ELR (cell line): ENCODE measurements at places on chromosomes 2 and 18.

GRCh38 chr2:69384618-69385081, 2.4 kb downstream of the GFPT1 start:
- DNase-seq = peak; percentile 39

- DNase-seq = no peak
Measured at GRCh38 chr18:60347526-60348045, 25.0 kb downstream of the MC4R start.

- DNase-seq = no peak
Measured at GRCh38 chr2:174827371-174828369, 63.4 kb upstream of the CHRNA1 start.

DNA sequence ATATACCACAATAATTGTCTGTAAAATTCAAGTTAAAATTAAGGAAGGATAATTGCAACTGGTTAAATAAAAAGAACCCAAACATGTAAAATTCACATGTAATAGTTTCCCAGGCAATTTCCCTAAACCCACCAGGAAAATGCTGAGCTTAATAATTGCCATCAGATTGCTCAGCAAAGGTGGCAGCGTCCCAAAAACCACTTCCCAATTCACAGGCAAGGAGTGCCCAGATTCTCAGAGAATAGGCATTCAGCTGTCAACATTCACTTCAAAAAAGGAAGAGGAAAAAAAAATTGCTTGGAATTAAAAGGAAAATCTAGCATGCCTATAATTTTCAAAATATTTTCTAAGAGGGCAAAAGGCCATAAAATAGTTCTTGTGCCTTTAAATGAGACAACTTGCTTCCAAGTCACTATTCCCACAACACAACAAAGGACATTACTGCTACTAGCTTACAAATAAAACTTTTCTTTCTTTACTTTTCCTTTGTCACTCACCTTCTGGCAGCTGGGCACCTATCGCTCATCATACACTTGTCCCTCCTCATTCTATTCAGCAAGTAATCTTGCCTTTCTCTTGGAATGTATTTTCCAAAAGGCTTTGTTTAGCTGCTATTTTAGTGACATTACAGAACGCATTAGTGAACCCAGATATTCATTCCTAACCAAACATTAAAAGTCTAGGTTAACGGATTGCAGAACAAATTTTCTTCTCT, 15.2 kb downstream of the SRBD1 start:
- DNase-seq = peak; percentile 71

GRCh38 chr2:54330926-54331835, 75.2 kb upstream of the TSPYL6 start:
- peak; percentile 1 for DNase-seq

GRCh38 chr2:240363746-240364581, 71.5 kb upstream of the GPC1 start:
- no peak for DNase-seq

GRCh38 chr2:110813896-110814295, 81.5 kb downstream of the ACOXL start:
- DNase-seq = no peak

GRCh38 chr2:211486-212184, 52.2 kb downstream of the SH3YL1 start:
- DNase-seq = no peak

- DNase-seq = no peak
Measured at GRCh38 chr2:74235041-74235440, 36.6 kb downstream of the MTHFD2 start.

DNA sequence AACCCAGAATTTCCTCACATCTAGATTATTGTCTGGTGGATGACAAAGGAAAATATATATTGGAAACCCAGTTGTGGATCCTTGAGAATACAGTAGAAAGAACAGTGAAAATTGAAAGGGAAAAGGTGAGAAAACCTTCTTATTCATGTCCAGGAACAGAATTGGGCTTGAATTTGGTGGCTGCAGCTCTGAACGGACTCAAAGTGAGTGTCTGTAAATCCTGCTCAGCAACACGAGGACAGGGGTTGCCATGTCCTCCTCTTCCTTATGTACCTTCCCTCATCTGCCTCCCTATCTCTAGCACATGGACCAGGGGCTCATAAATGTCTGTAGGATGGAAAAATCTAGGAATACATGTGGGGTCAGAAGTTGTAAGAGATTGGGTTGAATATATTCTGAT, 152.2 kb downstream of the RPIA start:
- DNase-seq = no peak

DNA sequence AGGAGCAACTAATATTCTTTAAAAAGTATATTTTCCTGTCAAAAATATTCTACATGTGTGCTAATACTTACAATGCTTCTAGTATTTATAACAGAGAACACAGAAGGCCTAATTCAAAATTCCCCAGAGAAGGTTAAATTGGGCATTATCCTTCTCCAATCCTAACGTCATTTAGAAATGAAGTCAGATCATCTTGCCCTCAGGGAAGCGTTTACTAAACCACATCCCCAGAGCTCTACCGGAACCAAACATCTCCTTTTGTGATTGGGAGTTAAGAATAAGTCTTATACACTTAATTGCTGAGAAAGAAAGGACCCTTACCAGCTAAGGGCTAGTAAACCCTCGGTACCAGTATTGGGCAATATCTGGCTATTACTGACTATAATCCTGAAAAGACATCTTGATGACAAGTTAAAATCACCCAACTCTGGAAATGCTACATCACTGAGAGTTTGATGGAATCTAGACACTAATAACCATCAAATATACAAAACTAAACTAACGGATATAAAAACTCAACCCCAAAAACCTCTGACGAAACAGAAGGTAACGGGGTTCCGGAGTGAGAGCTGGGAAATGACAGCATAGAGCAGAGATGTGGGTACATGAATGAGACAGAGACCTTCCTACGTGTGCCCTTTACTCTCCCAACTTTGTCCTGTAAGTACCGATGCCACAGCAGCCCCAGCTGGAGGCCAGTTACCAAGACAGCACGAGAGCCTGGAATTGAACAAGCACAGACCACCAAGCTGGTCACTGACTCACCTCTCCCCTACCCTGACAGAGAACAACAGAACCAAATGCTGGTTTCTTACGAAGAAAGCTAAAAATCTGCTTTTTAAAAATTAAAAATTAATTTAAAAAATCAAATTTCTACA, 35.0 kb downstream of the WDSUB1 start:
- DNase-seq = peak; percentile 47

- peak; percentile 97 for DNase-seq
Measured at GRCh38 chr2:100013892-100014677, 128.3 kb downstream of the AFF3 start.

GRCh38 chr2:25814681-25815080, 63.6 kb downstream of the ASXL2 start:
- peak; percentile 12 for DNase-seq

DNA sequence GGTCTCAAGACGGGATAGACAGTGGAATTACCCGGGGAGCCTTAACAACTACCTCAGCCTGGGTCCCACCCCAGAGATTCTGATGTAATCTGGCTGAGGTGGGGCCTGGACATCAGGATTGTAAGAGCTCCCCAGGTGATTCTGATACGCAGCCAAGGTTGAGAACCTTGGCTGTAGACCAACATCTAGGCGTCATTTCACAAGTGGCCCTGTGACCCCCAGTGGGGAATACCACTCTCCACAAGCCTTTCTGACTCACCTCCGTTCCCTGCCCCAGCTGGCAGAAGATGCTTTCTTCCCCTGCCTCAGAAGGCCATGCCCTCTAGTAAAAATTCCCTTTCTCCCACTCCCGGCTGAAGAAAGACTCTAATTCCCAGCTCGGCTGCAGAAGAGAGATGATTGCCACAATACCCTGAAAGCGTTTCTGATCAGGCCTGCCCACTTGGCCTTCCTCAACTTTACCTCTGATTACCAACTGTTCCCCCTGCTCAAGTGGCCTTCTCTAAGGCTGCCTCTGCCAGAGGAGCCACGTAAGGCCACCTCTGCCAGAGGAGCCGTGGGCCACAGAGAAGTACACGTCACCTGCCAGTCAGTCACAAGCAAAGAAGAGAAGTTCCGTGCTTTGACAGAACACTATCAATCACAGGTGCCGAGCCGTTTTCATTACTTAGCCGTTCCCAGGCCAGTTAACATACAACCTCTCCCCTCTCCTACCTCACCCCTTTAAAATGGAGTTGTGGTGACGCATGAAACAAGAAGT, 116.8 kb upstream of the PKDCC start:
- peak; percentile 51 for DNase-seq

DNA sequence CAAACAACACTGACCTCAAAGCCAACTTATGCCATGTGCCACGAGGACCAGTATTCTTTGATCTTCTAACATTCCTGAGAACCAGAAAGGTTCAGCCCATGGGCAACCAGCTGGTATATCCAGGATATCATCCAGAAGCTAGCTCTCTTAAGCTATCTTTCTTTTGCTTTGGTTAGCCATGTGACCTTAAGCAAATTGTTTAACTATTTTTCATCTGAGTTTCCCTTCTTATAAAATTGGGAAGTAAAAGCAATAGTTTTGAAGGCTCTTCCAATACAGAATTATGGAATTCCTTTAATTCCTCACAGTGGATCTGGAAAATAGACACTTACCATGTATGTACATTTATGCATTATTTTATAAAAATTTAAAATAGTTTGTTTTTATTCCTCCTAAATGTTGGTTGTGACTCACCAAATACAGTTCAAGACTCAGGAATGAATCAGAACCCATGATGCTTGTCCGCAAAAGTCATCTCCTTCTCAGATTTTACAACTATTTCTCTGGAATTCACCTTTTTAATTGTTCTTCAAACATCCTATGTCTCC, 435.7 kb downstream of the ZEB2 start:
- DNase-seq = peak; percentile 89

GRCh38 chr2:121969166-121969565, 213.7 kb downstream of the TSN start:
- DNase-seq = no peak

- peak; percentile 73 for DNase-seq
Measured at GRCh38 chr2:31347750-31348149, 66.8 kb downstream of the XDH start.

DNA sequence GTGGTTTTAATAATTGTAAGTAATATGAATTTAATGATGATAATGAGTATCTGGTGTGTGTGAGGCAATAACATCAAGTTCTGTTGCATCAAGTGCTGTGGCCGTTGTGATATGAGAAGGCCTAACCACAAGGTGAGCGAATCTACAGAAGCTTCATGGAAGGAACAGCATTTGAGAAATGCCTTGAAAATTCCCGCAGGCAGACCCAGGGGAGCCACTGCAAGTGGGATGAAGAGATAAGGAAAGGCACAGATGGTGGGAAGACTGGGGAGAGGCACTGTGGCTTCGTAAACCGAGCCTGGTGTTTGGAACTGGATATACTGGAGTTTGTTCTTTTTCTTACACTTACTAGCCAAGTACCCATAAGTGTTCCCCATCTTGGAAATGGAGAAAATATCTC, 357.5 kb downstream of the PTPRM start:
- DNase-seq = no peak

DNA sequence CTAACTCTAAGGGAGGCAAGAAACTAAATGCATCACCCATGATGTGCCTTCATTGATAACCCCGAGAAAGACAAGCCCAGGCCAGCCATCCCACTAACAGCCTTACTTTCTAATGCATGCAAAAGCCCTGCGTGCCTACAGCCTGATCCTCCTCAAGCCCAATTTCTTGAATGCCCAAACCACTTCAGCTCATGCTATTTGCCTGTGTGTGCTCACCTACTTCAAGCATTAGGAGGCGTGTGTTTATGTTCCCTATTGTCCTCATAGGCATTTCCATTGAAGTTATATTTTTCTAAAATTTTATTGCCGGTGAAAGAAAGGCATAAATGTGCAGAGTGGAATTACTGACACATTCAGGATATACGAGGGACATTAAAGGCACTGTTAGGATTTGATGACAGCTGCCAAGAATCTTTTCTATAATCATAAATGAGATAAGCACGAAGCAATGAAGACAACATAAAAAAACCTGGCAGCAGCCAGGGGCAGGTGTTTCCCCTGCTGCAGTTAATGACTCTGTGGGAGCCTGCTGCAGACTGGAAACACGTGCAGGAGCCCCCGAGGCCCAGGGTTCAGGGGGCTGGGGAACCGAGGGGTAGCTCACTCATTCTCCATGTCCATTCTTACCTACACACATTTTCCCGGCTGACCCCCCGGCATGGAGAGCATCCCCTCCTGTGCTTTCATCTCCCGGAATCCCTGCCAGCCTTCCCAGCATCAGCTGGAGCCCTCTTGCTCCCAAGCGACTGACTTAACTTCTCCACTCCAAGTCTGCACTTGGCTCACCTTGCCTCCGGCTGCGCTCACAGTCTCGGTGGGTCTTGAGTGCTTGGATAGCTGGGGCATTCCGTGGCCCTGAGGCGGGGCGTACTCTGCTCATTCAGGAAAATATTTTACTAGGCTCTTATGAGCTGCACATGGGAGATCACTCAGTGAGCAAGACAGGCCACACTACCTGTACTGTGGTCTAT, 292.3 kb upstream of the SIX2 start:
- no peak for DNase-seq

DNA sequence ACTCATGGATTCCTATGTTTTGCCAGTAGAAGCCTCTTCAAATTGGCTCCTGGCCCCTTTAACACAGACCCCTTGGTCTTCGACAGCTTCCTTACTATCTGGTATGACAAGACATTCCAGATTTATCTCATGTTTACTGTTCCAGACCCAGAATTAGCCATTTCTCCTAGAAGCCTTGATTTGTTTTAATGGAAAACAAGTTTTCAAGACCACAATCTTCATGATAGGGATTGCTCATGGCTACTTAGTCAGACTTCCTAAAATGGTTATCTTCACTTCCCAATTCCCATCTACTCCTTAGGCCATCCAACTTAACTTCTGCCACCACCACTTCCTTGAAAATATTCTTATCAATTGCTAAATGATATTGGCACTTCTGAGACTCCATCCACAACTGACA, 63.2 kb downstream of the TTC32 start:
- DNase-seq = no peak

DNA sequence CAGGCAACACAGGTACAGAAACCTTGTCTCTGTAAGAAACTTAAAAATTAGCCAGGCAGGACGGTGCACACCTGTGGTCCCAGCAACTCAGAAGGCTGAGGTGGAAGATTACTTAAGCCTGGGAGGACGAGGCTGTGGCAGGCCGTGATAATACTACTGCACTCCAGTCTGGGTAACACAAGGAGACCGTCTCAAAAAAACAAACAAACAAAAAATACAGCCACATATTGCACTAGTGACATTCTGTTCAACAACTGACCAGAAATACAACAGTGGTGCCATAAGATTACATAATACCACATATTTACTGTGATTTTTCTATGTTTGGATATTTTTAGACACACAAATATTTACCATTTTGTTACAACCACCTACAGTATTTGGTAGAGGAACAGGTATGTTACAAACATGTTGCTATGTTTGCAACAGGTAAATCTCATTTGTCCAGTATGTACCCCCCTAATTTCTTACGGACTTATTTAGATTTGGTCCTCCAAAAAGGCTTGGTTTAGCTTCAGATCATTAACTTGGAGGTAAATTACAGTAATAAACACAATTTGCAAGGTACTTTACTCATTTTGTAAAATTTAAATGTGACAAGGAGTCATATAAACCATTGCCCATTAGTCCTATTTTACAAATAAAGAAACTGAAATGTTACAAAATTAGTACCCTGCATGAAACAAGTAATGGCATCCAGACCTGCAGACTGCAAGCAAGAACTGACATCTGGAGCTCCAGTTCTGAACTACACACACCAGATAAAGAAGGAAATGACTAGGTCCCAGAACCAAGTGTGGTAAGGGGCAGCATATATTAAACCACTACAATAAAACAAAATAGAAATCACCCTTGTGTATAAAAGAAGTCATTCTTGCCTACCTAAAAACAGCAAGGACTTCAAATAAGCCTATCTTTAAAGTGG, 36.8 kb downstream of the TRIP12 start:
- no peak for DNase-seq

- peak; percentile 74 for DNase-seq
Measured at GRCh38 chr18:830315-830901, 18.4 kb upstream of the YES1 start.
